Spleen (tissue), 13 donors: ENCODE measurements at places on chromosomes 7 and 10.

DNA sequence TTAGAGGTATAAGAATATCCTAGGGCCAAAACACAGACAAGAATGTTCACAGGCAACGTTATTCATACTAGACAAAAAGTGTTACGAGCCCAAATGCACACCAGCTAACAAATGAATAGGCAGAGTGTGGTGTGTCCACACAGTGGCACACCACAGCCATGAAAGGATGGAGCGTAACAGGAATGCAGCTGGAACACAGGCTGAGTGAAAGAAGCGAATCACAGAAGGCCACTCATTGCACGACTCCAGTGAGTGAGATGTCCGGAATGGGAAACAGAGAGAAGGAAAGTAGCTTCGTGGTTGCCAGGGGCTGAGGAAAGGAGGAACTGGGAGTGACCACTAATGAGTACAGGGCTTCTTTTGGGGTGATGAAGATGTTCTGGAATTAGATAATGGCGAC is 198.8 kb downstream of the TNS3 start:
- DNase-seq: no peak

- no peak for DNase-seq
Measured at GRCh38 chr7:70830426-70830825, 301.5 kb upstream of the GALNT17 start.

DNA sequence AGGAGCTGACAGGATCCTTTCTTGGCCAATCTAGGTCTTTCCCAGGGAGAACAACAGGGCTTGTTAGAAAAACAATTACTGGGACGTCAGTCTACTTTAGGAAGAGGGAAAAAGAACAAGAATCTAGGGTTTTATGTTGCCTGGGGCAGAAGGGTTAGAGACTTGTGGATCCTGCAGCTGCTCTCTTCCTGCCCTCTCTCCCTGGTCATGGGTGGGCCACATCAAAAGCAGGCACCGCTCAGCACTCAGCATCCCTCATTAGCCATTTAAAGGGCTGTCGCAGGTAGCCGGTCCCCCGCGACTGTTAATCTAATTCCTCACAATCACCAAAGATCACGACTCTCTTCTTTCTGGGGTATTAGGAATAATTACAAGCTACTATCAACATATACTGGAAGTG is 631.9 kb downstream of the CALN1 start:
- no peak for DNase-seq

DNA sequence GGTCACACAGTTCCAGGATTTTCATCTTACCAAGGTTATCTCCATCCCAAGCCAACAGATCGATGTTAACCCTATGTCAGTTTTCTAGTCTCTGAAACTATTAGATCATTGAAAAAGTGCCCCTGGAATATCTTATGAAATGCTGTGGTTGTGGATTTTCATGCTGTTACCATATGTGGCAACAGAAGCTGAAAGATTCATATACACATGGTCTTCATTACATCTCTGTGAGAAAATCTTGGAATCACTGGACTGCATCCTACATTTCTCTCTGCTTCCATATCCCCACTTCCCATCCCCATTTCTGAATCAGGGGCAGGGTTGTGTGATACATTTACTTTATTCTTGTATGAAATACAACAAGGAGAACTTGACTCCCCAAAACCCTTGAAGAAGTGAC is 146.1 kb downstream of the SLC16A9 start:
- DNase-seq: no peak

- DNase-seq: peak; percentile 58
Measured at GRCh38 chr10:44947371-44948152, 12.0 kb upstream of the RASSF4 start.

DNA sequence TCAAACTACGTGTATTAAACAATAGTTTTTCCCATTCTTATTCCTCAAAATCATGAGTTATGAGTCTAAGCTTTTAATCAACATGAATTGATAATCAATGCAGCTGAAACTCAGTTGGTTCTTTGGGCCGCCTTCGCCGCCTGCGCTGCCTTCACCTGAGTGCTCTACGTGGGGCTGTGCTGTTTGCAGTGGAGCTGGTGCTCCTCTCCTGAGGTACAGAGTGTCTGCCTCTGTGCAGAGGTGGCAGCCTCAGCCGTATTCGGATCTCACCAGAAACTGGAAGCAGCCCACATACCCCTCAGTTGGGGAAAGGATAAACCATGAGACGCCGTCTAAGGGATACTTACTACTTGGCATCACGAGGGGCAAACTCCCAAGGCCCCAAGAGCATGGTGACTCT is 15.5 kb downstream of the NOM1 start:
- no peak for DNase-seq

GRCh38 chr10:65751218-65751617 is 1174.6 kb upstream of the LRRTM3 start:
- DNase-seq: no peak

DNA sequence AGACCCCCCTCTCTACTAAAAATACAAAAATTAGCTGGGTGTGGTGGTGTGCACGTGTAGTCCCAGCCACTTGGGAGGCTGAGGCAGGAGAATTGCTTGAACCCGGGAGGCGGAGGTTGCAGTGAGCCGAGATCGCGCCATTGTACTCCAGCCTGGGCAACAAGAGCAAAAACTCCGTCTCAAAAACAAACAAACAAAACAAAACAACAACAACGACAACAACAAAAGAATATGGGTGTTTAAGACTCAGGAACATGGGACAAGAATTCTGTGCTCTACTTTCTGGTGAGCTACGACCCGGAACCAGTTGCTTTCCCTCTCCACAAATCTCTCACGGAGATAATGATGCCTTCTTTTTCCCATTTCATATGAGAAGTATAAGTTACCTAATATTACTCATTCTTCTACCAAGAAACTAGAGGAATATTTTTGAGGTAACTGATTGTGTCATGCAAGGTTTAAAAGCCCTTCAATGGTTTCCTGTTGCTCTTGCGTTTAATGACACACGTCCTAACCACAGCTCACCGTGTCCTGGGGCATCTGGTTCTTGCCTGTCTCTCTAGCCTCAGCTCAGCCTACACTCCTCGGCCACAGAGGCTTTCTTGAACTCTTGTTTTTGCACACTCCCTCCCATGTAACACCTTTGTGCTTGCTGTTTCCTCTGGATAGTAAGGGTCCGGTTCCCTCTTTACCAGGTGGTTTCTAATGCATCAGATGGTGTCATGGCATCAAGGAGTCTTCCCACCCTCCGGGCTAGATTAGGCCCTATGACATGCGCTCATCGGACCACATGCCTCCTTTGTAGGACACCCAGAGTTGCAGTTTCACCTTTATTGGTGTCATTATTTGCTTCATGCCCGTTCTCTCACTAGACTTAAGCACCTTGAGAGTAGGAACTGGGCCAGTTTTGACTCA is 67.5 kb downstream of the PFKFB3 start:
- peak; percentile 84 for DNase-seq
